Activated effector memory CD4-positive, alpha-beta T cell treated with anti-CD3 and anti-CD28 coated beads, Interleukin-2, amount 50 U/mL, for 16 hours (primary cell): ENCODE measurements at places on chromosomes 1 and 21.

DNA sequence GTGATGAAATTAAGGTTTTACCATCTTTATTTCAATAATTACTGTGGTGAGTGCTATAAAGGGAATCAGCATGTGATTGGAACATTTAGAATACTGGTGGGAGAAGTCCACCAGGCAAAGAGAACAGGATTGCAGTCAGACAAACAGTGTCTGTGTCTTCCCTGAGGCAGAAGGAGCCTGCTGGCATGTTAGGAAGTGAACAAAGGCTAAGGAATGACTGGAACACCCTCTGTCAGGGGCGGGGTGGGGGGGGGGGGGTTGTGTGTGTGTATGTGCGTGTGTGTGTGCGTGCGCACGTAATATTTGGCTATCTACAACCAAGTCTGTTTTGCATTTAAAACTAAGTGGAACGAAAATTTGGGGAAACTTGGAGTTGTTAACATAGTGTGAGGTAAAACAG is 30.2 kb downstream of the SRRM1 start:
- no peak for DNase-seq

DNA sequence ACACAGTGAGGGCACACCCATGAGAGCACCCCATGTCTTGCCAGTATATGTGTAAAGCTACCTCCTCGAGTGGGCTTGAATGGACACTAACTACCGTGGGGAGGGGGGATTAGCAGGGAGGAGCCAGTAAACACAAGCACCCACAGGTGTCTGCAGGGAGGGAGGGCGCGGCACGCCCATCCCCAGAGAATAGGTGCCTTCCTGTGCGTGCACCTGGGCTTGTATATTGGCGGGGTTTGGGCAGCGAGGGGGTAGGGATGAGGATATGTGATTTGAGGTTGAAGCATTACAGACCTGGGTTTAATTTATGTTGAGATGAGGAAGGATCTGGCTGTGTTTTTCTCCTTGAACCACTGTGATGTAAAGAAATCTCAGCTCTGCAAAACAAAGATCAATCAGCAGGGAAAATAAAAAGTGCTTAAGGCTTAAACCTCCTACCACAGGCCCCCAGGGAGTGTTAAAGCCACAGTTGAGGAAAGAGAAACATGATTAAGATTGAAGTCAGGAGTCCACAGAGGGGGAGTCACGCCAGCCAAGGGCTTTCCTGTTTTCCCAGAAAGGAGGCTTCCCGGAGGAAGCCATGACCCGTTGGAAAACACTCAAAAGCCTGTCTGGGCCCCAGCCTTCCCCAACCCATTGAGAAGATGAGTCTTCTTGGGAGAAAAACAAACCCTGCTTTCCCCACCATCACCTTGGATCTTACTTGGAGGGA is 80.0 kb downstream of the CAMK2N1 start:
- no peak for DNase-seq

DNA sequence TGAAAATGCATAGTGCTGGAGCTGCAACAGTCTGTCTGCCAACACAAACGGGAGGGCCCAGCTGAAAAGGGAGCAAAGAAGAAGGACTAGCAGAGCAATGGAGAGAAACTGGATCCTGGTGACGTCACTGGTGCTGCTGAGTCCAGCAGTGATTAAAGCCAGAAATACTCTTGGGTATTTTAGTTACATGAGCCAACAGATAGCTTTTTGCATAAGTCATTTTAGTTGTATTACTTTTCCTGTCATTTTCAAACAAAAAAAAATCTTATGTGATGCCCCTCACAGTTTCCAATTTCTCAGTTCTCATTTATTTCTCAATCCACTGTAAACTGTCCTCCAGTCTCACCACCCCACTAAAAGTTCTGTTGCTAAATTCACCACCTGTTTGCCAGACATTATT is 38.7 kb upstream of the NEK7 start:
- no peak for DNase-seq

DNA sequence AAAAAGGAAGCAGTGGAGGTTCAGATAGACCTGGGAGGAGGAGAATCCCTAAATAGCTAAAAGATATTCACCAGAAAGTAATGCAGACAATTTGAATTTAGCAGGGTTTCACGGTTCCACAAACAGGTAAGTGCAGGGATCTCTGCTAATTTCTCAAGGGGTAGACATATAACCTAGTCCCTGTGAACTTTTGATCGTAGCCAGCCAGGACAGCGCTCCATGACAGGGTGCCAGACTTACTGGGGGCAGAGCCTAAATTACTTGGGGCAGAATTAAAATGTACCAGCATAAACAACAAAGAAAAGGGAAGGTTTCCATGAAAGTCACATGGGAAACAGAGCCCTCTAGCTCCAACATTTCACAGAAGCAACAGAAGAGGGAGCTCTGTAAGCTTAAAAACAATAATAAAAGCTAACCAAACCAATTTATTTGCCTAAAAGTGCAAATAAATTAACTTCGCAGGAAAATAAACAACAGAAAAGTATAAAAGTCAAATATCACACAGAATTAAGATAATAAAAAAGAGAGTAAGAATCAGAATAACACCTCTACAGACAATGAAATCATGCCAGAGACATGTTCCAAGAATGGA is 198.3 kb downstream of the DUSP10 start:
- DNase-seq = no peak

DNA sequence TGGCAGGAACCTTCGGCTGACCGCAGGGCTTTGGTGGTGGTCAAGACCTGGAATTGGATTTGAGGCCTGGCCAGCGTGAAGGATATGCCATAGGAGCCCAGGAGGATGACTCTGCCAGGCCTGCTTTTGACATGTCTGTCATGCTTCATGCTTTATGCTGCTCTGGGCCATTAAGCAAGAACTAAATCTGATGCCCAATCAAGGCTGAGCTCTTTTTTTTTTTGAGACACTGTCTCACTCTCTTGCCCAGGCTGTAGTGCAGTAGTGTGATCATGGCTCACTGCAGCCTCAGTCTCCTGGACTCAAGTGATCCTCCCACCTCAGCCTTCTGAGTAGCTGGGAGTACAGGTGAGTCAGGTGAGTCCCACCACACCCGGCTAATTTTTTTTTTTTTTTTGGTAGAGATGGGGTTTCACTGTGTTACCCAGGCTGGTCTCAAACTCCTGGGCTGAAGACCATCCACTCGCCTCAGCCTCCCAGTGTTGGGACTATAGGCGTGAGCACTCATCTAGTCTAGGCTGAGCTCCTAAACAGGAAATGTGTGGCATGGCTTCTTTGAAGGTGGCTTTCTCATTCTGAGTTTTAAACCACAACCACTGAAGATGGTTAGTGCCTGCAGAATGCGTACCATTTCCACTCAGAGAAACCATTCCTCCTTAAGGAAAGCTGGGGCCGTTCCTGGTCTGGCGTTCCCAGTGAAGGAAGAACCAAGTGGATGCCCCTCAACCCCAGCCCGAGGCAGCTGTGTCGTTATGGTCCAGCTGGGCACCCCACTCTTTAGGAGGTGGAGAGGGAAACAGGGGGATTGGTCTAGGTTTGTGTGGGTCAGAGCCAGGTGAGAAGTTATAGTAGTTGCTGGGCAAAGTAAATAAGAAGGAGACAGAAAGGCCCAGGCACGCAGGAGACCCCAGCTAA is 34.2 kb upstream of the ATP5PO start:
- DNase-seq = peak; percentile 84

- DNase-seq = no peak
Observed at GRCh38 chr1:3251807-3252428, 182.9 kb downstream of the PRDM16 start.

DNA sequence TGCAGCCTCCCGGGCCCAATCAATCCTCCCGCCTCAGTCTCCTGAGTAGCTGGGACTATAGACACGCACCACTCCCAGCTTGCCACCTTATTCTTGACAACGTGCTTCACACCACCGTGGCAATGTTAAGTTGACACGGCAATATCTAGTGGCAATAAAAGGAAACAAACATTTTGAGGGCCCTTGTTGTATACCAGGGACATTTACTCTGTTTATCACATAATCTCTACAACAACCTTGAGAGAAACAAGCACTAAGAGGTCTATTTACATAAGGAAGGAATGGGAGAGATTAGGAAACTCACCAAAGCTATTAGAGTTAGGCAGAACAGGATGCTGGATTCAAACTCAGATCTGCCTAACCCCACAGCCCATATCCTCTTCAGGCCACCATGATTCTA is 3.1 kb downstream of the KLHDC8A start:
- no peak for DNase-seq

DNA sequence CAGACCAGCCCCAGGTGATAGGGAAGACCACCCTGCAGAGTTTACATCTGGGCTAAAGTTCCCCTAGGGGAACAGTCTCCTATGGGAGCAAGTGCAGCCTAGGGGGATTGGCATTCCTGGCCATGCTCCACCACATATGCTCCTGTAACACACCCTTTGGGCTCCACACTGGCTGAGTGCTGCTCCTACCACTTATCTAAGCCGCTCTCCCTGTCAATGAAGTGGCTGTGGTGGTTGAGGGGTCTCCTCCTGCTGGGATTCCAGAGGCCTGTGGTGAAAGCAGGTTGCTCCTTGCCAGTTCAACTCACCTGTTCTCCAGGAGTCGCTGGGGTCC is 51.1 kb downstream of the COL24A1 start:
- no peak for DNase-seq

DNA sequence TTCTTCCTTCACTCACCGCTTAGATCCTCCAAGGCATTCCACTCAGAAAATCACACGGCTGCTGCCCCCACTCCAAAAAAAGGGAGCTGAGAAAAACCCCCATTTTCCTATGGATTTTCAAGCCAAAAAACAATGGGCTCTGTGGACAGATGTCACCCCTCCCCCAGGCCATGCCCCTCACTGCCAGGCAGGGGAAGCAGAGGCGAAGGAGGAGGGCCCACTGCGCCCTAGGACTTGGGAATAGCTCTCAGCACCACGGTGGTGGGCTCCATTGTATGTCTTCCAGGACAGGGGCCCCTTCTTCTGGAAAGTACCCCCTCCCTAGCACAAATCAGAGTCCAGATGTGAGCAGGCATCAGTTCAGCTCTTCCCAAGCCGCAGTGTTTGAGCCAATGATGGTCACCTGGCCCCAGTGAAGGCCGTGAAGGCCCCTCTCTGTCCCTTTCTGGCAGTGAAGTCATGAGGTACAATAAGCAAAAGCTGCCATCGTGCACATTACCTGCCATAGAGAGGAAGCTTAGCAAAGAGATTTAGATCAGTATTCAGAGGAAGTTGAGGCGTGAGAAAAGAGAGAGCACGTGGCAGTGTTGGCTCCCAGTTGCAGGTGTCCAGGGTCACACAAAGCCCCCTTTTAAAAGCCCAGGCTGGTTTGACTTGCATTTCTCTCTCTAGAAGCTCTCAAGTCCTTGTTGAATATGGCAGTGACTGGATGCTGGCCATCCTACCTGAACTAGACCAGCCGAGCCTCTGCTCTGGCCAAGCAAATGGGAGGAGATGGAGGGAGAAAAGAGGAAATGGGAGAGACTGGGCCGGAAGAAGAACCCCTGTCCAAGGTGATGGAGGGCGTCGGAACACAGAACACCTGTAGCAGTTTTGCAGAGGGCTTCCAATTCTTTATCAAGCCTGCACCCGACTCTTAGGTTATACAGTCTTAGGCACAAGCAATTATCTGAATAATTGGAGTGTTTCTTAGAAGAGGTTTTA is 149.0 kb downstream of the TOMM20 start:
- DNase-seq = no peak

- no peak for DNase-seq
Observed at GRCh38 chr1:20666804-20667203, 5.6 kb upstream of the DDOST start.

DNA sequence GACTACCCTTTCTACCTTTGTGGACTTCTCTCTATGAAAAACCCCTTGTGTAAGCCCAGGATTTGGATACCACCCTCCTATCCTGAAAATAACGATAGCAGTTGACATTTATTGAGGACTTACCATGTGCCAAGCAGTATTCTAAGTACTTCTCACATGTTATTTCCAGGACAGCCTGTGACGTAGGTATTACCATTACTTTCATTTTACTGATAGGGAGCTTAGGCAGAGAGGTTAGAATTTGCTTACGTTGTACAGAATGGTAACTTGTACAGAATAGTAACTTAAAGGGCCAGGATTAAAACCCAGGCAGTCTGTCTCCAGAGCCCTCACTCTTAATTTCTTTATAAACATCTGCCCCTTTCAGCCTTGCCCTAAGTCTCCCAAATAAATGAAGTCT is 138.3 kb downstream of the NTMT2 start:
- no peak for DNase-seq

GRCh38 chr1:36540056-36540455 is 57.3 kb upstream of the CSF3R start:
- peak; percentile 36 for DNase-seq

DNA sequence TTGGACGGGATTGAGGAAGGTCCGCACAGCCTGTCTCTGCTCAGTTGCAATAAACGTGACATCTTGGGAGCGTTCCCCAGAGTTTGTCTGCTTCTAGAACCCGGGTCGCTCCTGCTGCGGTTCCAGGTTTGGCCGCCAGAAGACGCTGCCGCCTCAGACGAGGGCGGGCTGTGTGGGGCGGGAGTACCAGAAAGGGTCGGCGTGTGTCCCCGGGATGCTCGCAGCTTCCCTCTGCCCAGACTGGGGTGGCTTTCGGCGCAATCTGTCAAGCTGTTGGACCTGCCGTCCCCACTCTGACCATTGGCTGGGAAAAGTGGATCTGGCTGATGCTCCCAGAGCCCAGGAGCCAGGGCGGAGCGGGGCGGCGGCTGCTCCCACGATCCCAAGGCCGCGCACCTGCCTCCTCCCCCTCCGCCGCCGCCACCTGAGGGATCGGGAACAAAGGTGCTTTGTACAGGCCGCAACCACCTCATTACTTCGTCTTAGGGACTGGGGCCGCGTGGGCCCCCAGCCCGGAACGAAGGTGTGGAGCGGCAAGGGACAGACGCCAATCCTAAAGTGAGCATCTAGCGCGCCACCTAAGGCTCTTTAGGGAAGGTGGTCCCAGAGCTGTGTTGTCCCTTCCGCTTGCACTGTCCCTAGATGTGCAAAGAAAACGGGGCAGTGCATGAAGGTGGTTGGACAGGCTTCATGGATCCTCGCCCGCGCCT is 683 bp upstream of the EFNA4 start:
- DNase-seq = peak; percentile 90

- peak; percentile 82 for DNase-seq
Observed at GRCh38 chr1:155013632-155014031, 11.0 kb downstream of the ZBTB7B start.

GRCh38 chr21:34924771-34925419 is 124.2 kb downstream of the RUNX1 start:
- DNase-seq = no peak

- DNase-seq = no peak
Observed at GRCh38 chr1:215530401-215530984, 36.6 kb upstream of the KCTD3 start.

GRCh38 chr1:157932069-157932468 is 61.4 kb upstream of the KIRREL1 start:
- no peak for DNase-seq

GRCh38 chr1:210464519-210465039 is 135.9 kb downstream of the HHAT start:
- no peak for DNase-seq

DNA sequence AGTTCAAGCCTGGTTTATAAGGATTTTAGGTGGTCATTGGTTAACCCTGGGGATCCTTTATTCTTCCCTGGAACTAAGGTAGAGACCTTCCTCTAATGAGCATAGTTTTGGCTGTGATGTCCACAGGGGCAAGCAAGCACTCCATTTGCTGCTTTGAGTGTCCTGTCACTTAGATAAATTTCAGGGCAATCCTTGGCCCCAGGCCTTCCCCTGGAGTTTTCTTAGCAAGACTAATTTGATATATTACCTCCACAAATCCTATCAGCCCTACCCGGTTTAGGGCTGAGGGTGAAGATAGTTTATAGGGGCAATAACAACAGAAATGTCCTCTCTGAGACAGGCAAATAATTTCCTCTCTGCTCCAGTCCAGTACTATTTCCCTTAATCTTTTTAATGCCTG is 166.6 kb downstream of the CYYR1 start:
- no peak for DNase-seq
